GM13977 (cell line): ENCODE measurements at places on chromosomes 12 and 14.

- DNase-seq = no peak
Observed at GRCh38 chr14:68627868-68628604, 164.8 kb downstream of the ZFP36L1 start.

DNA sequence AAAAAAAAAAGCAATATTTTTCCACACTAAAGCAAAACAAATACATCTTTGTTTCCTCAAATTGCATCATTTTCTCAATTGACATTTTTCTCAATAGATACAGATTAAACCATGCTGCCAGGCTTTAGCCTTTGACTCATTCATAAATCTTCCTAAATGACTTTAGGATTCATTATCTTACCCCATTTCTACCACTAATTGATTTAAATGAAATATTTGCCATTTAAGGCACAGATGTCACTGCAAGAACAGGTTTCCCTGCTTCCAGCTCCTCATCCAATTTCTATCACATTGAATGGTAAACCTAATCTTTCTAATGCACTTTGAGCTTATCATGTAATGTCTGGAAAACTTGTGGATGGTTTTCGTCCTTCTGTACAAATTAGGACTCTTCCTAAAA is 298.7 kb downstream of the RPL10L start:
- DNase-seq = no peak

DNA sequence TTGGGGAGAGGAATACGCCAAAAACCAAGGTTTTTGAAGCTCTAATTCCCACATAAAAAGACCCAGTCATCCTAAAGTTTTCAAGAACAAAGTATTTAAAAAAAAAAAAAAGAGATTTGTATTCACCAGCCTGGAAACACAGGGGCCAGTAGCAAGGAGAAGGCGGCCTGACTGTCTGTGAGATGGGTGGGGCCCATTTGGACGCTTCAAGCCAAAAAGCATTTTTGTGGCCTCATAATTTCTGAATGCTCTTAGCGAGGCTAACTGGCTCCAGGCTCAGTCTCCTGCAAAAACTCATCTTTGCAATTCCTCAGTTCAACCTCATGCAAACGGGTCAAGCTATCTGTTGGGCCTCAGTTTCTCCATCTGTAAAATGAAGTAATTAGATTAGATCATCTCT is 514.1 kb downstream of the MED13L start:
- no peak for DNase-seq

DNA sequence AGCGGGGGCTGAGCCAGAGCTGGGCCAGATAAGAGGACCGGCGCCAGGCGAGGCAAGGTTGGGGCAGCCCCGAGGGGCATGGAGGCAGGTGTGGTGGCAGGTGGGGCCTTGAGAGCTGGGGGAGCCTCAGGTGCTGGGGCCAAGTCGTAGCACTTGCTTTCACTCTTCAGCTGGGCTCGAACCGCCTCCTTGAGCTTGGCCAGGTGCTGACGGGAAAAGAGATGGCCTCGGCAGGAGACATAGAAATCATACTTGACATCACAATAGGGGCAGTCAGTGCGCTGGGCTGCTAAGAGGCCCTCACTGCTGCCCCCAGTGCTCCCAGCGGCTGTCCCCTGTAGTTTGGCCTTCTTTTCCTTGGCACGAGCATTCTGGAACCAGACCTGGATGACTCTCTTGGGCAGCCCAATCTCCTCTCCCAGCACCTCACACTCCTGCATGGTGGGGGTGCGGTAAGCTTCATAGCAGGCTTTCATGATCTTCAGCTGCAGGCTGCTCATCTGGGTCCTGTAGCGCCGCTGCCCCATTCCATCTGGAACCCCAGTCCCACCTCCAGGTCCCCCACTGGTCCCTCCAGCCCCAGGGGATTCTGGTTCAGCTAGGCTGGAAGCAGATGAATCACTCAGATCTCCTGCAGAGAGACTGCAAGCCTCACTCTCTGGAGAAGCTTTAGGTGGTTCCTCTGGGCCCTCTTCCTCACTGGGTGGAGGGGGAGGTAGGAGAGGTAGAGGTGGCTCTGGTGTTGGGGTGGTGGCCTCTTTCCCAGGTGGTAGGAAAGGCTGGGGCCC is 28.1 kb downstream of the ZFHX2 start:
- no peak for DNase-seq

DNA sequence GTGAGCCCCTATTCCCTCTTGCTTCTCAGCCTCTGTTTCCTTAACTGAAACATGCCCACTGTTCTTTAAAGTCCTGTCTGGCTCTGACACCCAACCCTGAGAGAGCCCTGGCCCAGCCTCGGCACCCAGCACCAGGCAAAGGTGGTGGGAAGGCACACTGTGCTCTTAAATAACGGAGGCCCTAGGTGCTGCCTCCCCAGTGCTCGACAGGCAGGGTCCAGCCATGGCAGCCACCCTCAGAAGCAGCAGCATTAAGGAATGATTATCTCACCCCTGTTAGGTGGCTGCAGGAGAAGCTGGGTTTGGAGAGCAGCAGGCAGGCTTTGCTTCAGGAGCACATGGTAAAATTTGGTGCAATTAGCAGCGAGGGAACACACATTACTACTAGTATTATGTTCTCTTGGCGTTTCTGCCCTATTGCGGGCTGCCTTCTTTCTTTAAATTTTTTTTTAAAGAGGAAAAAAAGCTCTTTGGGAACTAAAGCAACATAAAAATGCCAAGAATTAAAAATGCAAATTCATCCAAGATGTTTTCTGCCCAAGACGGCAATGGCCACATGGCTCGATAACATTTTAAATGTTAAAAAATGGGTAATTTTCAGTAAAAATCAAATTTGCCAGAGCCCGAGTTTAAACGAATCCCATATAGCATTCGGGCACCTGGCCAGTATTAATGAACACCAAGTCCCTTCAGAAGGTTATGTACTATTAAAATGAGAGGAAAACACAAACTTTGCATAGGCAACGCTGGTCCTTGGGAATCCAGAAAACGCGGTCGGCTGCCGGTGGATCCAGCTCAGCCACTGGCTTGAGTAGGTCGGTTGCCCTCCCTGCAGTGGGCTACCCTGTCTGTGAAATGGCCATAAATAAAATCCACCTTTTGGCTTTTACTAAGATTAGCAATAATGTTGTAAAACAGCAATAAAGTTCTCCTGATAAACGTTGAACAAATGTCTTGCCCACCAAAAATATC is 152.2 kb downstream of the BCL11B start:
- no peak for DNase-seq

DNA sequence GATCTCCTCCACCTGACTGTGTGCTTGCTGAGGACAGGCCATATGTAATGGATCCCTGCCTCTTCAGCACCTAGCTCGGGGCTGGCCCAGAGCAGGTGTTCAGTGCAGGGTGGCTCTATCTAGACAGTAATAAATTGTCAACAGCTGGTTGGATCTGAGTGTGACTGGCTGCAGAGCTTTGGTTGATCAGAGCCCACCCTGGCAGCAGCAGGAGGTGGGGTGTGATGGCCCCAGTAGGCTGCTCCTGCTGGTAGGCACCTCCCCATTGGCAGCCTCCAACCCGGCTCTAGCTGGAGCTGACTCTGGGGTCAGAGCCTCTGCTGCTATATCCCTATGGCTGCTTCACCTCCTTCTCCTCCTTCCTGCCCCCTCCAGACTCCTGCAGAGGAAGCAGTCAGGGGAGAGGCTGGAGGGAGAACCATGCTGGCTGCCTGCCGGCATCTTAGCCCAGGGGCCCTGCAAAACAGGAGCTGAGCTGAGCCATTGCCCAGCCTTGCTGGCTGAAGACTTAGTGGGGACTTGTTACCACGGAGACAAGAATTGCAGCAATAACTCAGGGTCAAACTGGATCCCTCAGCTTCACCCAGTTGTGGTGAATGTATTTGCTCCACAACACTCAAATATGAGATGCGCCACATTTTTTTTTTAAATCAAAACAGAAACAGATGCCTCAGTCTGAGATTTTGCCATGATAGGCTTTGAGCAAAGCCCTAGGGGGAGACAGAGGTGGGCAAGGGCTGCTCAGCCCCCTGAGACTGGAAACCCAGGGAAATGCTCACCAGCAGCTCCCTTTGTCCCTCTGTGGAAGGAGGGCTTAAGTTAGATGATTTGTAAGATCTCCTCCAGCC is 22.2 kb downstream of the TMEM63C start:
- DNase-seq = no peak

DNA sequence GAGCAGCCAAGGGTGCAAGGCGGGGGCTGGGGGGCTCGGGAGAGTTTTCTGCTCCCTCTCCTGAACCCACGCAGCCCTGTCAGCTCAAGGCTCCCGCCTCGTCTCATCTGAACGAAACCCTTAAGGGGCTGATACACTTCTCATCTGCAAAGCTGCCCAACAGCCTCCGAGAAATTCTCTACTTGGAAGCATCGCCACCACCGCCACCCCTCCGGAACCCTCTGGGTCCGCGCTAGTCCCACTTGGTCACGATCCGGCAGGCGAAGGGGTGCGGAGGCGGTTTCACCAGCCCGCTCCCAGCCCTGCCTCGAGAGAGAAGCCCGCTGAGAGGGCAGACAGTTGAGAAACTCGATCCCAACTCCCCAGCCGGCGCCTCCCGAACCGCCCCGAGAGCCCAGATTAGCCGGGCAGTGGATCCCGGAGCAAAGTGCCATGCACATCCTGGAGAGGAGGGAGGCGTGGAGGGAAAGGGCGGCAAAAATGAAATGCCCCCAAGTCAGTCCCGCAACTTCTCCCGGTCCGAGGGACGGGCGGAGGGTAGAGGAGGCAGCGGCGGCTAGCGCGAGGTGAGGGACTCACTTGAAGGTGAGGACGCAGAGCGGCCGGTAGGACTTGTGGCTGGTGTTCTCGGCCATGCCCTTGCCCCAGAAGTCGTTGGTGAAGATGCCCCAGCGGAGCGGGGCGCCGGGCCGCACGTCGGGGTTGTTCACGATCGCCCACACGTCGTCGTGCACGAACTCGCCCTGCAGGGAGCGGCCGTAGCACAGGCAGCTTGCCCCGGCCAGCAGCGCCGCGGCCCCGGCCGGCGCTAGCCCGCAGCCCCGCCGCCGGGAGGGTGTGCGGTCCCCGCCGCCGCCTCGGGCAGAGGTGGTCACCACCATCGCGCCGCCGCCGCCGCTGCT is 620 bp downstream of the TMTC1 start:
- DNase-seq = peak; percentile 14

DNA sequence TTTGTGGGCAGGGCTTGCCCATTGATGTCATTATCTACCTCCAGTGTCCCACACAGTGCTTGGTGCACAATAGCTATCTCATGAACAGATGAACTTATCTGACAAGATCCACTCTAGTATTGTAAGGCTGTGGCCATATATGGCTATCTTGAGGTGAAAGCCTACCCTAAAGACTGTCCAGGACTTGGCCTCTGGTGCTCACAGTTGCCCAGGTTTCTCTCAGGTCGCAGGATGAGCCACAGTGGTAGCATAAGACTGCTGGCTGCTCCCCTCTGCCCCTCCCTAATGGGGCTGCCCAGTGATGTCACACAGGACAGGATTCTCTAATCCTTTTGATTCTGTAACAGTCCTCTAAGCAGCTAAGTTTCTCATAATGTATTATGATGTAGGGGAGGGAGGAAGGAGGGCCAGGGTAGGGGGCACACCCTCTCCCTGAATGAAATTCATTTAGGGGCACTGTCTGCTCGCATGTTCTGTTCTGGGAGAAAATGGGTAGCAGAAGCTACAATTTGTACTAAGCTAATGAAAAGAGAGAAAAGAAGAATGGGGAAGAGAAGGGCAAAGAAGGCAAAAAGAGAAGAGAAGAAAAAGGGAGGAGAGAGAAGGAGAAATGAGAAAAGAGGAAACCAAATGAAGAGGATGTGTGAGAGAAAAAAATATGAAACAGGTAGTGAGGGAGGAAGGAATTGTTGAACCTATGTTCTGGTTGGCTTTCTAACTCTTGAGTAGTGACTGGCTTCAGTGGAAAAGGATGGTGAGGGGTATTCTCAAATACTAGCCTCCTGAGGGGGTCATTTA is 3.4 kb upstream of the PPM1A start:
- DNase-seq = peak; percentile 25
